ENCODE measurements at places on chromosomes 2 and 18.
A peak's percentile ranks its signal among the peaks of the same experiment; 100 is the strongest.

GRCh38 chr18:49819823-49820671 lies 6.7 kb upstream of the ACAA2 start:
- peak; percentile 66 for DNase-seq

GRCh38 chr2:189046320-189046719 lies 72.1 kb downstream of the COL3A1 start:
- no peak for DNase-seq

DNA sequence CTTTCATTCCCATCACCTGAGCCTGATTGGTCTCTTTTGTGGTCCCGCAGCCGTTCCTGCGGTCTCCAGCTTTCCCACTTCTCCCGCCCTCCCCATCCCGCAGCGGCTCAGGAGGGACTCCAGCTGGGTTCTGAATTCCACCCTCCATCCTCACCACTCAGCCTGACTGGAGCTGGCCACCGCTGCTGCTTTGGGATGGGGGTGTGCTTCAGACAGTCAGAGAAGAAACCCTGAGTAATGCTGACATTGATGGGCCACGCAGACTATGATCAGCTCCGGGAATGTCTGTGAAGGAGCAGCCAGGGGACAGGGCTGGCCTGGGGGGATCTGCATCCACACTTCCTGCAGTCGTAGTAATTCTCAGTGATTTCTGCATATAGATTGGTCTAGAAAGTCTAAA lies 45.9 kb upstream of the TXNDC2 start:
- DNase-seq: no peak

DNA sequence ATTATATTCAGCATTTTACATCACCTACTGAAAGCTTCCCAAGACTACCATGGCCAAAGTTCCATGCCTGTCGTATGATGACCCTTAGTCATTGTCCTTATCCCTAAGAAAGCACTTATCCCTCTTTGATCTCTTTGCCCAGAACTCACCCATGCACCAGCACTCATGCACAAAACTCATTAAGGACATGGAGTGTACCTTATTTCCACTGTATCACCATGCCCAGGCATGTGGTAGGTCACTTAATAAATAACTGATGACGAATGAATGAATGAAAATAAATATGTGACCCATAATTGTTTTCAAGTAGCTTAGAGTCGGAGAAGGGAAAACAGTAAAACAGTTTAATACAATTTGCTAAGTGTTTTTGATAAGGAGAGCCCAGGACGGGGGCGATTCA lies 220.1 kb downstream of the IKZF2 start:
- no peak for DNase-seq

GRCh38 chr2:98883780-98884211 lies 52.2 kb downstream of the CRACDL start:
- DNase-seq: no peak

Data from small intestine (tissue), 16 donors.